ENCODE measurements at places on chromosomes 16 and 17.
A peak's percentile ranks its signal among the peaks of the same experiment; 100 is the strongest.

GRCh38 chr17:56694825-56695224, 101.3 kb downstream of the NOG start:
- no peak for DNase-seq

GRCh38 chr17:69538795-69539194, 124.3 kb downstream of the MAP2K6 start:
- DNase-seq, result no peak

GRCh38 chr17:29180788-29181160, 576 bp upstream of the MYO18A start:
- no peak for DNase-seq

DNA sequence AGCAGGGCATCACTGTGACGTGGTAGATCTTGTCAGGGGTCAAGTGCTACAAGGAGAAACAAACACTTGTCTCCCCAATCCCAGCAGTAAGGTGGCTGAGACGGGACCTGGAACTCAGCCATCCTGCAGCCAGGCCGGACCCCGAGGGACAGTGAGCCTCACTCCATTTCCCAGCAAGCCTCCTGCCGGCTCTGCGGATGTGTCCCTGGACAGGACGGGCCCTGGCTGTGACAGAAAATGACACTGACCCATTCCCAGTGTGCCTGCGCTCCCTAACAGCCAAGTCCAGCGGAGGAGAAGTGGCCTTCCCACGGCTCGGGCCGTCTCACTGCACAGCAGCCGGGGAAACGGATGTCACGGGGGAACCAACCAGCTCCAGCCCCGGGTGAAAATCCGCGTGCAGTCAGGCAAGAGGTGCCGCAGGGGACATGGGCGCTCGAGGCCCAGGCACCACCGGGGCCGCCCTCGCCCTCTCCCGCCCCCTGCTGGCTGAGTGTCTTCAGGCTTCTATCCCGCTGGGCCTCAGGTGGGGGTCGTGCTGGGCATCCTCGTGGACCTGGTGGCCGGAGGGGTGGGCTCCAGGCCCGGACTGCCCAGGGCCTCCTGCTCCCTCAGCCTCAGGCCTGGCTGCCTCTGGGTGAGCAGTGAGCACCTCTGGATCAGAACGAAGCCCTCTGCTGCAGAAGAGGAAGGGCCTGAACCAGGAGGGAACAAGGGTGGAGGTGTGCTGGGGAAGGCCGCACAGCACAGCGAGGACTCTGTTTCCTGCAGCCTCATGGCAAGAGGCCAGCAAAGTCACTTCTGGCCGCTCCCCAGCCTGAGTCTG, 6.7 kb downstream of the HAGHL start:
- DNase-seq, result peak; percentile 2

GRCh38 chr17:44187131-44187899, 543 bp downstream of the TMUB2 start:
- DNase-seq, result no peak

GRCh38 chr16:2343211-2343610, 2.7 kb upstream of the ABCA3 start:
- DNase-seq, result no peak

- peak; percentile 60 for DNase-seq
Measured at GRCh38 chr16:48831076-48831722, 221.2 kb upstream of the N4BP1 start.

DNA sequence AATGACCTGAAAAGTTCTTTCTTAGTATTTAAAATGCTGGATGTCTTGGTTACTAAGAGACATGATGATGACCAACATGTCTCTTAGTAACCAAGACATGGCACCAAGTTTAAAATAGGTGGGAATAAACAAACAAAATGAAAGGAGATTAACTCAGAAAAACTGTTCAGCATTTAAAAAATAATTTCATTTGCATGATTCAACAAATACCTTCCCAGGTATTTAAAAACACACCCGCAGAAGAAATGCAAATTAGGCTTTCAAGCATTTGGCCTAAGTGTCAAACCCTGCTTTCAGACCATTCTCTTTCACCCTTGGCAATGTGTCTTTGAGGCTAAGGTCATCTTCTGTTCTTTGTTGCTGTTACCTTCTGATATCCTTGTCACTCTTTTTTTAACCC, 91.4 kb upstream of the CORO6 start:
- no peak for DNase-seq

DNA sequence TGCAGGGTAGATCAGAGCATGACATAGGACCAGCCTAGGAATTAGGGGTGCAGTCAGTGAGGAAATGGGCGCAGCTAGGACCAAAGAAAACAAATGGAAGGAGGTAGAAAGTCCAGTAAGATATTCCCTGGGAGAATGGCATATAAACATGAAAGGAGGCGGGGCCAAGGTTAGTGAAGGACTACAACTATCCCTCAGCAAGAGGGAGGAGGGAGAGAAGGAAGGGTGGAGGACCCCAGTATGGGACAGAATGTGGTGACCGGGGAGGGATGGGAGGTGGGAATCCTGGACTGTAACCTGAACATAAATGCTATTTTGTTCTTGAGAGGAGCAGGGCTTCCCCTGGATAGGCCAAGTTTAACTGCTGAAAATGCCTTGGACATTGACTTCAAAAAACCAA, 22.8 kb downstream of the ITGB3 start:
- no peak for DNase-seq

DNA sequence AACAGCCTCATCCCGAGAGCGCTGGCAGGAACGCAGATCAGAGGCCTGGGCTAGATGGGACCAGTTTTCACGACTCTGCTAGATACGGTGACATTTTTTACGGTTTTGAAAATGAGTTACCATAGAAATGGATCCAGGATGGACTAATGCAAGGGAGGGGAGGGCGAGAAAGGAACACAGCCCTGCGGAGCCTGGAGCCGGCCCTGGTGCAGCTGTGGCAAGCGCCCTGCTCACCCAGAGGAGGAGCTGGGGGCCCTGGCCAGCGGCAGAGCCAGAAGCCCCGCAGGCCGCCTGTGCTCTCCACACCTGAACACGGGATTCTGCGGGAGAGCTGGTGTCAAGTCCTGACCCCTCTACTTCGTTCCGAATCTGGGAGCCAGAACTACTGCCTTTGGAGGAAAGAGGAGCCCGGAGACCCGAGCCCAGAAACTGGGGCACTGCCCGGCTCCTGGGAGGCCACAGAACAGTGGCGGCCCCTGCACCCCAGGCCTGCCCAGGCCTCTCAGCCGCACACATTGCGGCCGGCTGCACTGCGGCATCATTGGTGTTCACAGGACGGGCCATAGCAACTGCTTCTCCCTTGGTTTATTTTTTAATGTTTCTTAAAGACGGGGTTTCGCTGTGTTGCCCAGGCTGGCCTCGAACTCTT, 88.6 kb upstream of the CHMP6 start:
- DNase-seq, result no peak

- DNase-seq, result no peak
Measured at GRCh38 chr17:32517982-32518381, 31.2 kb downstream of the CDK5R1 start.

- no peak for DNase-seq
Measured at GRCh38 chr17:77222356-77222755, 81.6 kb downstream of the SEC14L1 start.

GRCh38 chr16:54489225-54490111, 202.9 kb upstream of the IRX3 start:
- no peak for DNase-seq

GRCh38 chr16:19810817-19811731, 73.6 kb downstream of the GPRC5B start:
- no peak for DNase-seq

- no peak for DNase-seq
Measured at GRCh38 chr16:53457670-53458069, 23.4 kb downstream of the RBL2 start.

DNA sequence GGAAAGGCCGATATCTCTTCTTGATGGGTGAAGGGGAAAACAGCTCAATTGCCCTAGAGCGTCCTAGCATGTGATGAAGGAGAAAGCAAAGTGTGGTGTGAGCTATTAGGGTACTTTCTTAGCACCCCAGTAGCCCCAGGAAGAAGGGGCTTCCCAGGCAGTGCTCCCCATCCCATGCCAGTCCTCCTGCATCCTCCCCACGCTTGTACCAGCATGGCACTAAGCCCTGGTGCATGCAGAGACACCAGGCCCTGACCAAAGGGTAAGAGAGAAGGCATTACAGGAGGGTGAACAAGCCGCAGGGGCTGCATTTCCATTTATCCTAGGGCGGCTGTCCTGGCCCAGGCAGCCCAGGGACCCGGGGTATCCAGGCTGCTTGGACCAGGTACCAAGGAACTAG, 3.1 kb downstream of the CYB561 start:
- no peak for DNase-seq

DNA sequence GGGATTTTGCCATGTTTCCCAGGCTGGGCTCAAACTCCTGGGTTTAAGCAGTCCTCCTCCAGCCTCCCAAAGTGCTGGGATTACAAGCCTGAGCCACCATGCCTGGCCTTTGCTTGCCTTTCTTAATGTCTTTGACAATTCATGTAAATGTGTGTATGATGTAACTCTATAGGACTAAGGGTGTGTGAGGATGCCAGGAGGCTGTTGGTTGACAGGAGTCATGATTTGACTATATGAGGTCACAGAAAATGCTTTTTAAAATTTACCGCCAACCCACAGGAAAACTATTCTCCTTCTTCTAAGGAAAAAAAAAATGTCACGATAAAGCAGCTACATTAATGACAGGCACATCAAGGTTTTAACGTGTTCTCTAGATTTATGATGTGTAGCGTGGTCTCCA, 118.8 kb downstream of the WWOX start:
- DNase-seq, result no peak

DNA sequence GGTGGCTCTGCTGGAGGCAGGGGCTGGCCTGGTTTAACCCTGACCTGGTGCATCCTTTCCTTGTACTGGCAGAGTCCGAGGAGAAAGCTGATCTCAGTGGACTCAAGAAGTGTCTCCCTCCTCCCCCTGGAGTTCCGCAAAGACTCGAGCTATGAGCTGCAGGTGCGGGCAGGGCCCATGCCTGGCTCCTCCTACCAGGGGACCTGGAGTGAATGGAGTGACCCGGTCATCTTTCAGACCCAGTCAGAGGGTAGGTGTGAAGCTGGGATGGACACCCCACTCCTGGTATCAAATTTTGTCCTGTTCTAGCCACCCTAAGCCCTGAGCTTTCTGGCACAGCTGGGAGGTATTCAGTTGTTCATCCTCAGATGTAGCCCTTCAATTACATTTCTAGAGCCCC, 42.5 kb downstream of the IL21R start:
- DNase-seq, result no peak

DNA sequence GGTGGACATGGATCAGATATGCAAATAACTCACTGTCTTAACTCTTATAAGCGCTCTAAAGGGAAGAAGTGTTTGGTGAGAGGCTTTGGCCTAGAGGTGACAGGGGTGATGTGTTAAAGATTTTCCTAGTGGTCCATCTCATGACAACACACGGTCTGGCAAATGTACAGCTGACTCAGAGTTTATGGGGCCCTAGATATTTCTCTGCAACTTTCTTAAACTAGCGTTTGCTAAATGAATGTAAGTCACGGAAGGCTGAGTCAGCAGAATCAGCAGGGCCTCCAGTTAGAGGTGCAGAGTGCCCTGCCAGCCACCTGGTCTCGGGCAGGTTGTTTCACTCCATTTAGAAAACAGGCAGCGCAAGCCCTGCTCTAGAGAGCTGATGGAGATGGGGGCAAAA, 40.1 kb downstream of the CLEC16A start:
- DNase-seq, result no peak

GRCh38 chr17:8776248-8776647, 17.9 kb upstream of the SPDYE4 start:
- no peak for DNase-seq

- DNase-seq, result peak; percentile 20
Measured at GRCh38 chr17:58680038-58680369, 11.8 kb downstream of the TEX14 start.

DNA sequence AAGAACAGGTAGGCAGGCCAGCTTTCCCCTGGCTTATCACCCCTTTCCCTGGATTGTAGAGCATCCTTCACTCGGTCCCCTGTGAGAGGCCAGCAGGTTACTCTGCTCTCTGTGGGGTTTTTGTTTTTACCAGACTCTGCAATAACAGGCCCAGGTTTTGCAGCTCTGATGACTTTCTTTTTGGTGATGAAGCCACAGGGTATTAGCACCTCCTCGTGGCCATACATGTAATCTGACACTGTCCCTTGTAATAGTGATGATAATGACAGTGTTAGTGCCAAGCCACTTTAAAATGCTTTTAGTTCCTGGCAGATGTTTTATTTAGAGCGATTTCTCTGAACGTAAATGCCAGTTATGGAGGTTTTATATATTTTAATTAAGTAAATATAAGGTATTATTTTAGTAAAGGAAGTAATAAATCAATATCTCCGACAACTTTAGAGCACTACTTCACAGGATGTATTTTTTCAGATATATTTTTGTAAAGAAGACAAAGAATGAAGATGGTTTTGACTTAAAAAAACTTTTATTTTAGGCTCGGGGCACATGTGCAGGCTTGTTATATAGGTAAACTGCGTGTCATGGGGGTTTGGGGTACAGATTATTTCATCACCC, 38.0 kb upstream of the CPHXL start:
- DNase-seq, result peak; percentile 59

DNA sequence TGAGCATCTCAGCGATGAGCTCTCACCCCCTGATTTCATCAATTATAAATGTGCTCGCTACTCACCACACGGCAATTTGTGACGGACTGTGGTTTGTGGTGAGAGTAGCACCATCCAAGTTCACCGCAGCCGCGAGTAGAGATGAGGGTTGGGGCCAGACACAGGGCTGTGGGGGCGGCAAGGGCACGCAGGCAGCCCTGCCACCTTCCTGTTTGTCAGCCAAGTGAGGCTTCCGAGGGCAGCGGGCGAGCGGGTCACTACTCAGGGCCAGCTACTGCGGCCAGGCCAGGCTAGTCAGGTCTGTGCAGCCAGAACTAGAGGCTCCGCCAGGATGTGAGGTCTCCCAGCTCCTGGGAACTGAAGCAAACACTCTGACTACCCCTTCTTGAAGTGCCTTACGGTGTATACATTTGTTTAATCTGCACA, 39.6 kb upstream of the MEOX1 start:
- no peak for DNase-seq

DNA sequence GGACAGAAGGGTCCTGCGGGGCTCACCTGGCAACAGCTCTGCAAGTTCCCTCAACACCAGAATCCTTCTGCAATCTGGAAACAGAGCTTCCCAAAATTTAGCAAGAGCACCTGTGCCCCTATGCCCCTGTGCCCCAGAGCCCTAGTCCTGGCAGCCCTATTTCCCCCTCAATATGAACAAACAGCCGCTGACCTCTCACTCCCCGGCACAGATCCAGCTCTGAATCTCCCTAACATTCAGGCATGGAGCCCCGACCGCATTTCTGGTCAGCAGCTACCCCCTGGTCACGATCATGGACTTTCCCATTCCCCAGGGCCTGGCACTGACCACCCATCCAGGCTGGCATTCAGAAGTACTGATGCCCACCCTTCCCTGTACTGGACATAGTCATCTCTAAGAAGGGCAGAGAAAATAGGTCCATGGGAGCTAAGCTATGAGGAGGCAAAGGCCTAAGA, 110.8 kb upstream of the SMURF2 start:
- no peak for DNase-seq

GRCh38 chr17:77572065-77572601, 386.4 kb upstream of the TNRC6C start:
- no peak for DNase-seq
